NCI-H226 (cell line): ENCODE measurements at places on chromosomes 4 and X.

DNA sequence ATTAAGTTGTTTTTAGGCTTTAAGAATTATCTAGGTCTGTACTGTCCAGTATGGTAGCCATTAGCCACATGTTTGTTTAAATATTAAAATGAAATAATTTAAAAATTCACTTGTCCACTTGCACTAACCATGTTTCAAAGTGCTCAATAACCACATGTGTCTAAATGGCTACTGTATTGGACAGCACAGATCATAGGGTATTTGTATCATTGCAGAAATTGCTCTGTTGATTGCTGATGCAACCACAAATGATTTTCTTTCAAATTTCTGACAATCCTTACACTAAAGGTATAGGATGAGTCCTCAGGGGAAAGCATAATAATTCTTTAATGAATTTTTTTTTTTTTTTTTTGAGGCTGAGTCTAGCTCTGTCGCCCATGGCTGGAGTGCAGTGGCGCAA, 84.9 kb downstream of the KDM6A start:
- DNase-seq: no peak

DNA sequence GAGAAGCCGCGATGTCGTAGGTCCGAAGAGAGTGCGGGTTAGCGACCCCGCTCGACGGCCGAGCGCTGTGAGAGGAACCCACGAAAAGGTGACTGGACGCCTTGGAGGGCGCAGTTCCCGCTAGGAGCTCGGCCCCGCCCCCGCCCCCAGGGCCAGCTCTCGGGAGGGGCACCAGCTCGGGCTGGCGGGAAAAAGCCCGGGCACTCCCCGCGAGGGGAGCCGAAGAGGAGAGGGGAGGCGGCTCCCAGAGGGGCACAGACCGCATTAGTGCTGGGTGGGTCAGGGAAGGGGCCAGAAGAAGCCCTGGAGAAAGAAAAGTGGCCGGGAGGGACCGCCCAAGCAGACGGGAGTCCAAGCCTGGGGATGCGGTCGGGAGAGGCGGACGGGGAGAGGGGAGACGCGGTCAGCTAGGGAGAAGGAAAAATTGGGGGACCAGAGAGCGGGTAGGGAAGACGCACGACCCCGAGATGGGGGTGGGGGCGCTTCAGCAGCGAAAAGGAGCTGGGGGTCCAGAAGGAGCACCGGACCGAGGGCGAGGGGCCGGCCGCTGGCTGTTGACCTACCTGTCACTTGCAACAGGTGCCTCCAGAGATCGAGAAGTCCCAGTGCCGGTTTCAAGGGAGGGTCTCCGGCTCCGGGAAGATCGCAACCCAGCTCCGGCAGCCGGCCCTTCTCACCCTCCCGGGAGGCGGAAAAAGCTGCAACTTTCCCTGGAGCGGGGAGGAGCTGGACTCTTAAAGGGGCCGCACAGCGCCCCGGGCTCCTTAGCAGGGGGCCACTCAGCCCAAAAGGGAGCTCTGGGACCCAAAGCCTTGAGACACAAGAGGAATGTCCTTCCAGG, at the start of gene SYTL4:
Gene SYTL4 (minus strand): TSS at position 681 of the 841 bp plus-strand sequence. CDS start 30,084 bp downstream, outside the sequence.
- DNase-seq: no peak

DNA sequence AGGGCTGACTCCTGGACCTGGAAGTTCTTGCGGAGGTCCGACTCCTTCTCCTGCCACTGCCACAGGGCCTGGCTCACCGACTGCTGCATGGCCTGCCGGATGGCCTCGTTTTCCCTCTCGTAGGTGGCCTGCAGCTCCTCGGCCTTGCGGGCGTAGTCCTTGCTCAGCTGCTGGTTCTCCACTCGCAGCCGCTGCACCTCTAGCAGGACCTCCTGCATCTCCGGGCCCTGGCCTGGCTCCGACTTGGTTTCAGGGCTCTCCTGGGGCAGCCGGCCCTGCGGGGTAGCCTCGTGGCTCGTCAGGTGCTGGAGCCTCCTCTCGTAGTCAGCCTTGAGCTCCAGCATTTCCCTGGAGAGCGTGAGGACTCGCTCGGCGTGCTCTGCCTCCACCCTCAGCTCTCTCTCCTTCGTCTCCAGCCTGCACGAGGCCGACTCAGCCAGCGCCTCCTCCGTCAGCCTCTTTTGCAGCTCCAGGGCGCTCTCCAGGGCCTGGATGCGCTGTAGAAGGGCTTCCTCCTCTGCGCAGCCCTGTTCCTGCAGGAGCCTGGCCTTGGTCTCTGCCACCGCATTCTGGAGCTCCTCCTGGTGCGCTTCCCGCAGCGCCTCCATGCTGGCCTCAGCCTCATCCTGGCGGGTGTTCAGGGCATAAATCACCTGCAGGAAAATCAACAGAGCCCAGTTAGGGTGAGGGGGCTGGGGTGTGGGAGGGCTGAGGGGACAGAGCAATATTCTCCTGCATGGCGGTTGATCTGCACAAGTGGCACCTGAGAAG, 72.2 kb downstream of the FAM184B start:
- no peak for DNase-seq

DNA sequence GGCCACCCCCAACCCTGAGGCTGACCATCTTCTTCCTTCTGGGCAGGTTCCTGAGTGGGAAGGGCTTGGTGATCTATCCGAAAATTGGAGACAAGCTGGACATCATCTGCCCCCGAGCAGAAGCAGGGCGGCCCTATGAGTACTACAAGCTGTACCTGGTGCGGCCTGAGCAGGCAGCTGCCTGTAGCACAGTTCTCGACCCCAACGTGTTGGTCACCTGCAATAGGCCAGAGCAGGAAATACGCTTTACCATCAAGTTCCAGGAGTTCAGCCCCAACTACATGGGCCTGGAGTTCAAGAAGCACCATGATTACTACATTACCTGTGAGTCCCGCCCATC, 9.7 kb downstream of the EFNB1 start:
- no peak for DNase-seq

- DNase-seq: peak; percentile 79
Measured at GRCh38 chr4:19983072-19983471, 268.6 kb upstream of the SLIT2 start.

DNA sequence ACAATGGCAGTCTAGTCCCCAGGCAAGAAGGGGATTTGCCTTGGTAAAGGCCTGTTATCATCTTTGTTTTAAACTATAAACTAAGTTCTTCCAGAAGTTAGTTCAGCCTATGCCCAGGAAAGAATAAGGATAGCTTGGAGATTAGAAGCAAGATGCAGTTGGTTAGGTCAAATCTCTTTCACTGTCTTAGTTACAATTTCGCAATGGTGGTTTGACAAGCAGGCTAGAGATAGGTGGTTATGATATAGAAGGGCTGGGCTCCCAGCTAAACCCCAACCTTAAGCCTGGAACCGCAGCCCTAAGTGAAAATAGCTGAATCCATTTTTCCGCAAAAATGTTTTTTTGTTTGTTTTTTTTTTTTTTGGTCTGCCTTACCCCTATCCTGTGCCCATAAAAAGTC, 41.8 kb upstream of the NEIL3 start:
- DNase-seq: no peak

DNA sequence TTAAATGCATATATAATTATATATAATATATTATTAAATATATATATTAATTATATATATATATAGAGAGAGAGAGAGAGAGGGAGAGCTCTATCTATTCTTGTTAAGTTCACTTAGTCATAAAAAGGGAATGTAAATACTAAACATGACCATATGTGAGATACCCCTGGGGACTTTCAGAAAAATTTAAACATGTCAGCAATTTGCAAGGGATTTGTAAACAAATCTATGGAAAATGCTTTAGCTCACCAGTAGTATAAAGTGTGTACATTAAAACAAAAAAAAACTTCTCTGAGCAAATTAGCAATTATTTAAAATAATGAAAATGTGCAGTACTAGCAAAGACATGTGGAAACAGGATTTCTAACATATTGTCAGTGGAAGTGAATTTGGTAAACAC, 1755.5 kb downstream of the PCDH19 start:
- DNase-seq: no peak

DNA sequence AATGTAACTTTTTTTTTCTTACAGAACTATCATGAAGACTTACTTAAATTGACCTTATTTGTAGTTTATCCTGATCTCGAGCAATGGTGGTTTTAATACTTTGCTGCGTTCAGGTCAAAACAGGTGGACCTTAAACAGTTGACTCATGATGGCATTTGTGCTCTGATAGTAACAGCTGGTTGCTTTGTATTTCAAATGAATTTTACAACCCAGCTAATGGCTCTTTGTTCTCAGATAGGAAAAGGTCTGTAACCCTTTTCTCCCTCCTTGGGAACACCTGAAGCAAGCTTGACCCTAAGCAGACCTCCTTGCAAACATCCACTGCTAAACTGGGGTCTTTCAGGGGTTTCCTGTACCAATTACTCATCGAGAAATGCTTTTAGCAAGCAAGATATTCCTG, 79.2 kb downstream of the F11 start:
- no peak for DNase-seq

GRCh38 chr4:89894649-89895550, at the start of gene MMRN1:
Gene MMRN1 (plus strand): TSS chr4:89894854. CDS start chr4:89894972, 118 bp downstream.
- no peak for DNase-seq

DNA sequence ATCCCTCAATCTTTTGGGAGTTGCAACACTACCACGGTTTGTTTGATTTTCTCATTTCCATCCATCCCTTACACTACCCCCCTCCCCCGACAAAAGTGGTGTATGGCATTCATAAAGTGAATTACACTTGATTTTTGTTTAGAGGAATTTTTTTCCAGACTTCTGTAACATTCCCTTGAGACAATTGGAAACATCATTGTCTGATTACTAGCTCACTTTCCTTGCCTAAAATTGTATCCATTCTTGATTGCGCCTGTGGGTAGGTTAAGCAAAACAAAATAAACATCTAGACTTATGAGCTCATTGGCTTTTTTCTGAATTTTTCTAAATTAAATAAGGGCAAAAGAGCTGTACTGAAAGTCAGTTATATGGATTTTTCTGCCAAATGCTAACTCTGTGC, 3.5 kb downstream of the GPC3 start:
- no peak for DNase-seq

GRCh38 chrX:153973127-153974002, 811 bp downstream of the TMEM187 start:
- no peak for DNase-seq

GRCh38 chrX:126701380-126701779, 118.1 kb upstream of the PRR32 start:
- no peak for DNase-seq

- DNase-seq: no peak
Measured at GRCh38 chr4:112371361-112371760, 74.2 kb downstream of the ALPK1 start.

- DNase-seq: no peak
Measured at GRCh38 chrX:121579016-121579760, 531.8 kb downstream of the GLUD2 start.

GRCh38 chrX:10892621-10893225, 218.4 kb upstream of the HCCS start:
- DNase-seq: no peak

GRCh38 chr4:6059375-6059805, 41.2 kb upstream of the C4orf50 start:
- no peak for DNase-seq

GRCh38 chr4:73193155-73193554, 65.4 kb downstream of the ANKRD17 start:
- DNase-seq: no peak

GRCh38 chr4:111957116-111957515, 188.1 kb upstream of the FAM241A start:
- no peak for DNase-seq

- no peak for DNase-seq
Measured at GRCh38 chr4:12579172-12579571, 905.0 kb downstream of the RAB28 start.

DNA sequence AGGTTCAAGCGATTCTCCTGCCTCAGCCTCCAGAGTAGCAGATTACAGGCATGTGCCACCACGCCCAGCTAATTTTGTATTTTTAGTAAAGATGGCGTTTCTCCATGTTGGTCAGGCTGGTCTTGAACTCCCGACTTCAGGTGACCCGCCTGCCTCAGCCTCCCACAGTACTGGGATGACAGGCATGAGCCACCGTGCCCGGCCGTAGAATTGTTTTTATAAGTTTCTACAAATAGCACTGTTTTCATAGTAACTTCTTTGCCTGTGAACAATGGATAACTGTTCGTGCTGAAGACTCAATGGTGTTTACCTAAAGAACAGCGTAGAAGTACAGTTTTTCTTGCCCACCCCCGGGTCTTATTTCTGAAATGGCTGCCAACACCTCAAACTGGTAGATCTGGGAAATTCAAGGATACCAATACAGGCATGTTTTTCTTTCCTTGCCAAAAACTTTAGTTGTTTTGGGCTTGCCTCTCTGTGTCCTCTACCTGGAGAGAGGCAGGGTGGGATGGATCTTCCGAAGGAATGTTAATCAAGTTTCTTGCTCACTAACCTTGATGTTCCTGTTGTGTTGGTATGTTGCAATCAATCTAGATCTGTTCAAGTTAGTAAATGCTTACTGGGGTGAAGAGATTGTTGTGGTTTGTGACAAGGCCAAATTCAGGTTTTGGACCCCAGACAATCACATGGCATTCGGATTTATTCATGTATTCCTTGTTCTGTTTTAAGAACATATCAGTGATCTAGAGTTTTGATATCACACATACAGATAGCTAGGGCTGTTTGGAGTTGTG, 2.8 kb upstream of the RUFY3 start:
- no peak for DNase-seq

- DNase-seq: no peak
Measured at GRCh38 chr4:99670409-99671073, 12.9 kb upstream of the C4orf54 start.

DNA sequence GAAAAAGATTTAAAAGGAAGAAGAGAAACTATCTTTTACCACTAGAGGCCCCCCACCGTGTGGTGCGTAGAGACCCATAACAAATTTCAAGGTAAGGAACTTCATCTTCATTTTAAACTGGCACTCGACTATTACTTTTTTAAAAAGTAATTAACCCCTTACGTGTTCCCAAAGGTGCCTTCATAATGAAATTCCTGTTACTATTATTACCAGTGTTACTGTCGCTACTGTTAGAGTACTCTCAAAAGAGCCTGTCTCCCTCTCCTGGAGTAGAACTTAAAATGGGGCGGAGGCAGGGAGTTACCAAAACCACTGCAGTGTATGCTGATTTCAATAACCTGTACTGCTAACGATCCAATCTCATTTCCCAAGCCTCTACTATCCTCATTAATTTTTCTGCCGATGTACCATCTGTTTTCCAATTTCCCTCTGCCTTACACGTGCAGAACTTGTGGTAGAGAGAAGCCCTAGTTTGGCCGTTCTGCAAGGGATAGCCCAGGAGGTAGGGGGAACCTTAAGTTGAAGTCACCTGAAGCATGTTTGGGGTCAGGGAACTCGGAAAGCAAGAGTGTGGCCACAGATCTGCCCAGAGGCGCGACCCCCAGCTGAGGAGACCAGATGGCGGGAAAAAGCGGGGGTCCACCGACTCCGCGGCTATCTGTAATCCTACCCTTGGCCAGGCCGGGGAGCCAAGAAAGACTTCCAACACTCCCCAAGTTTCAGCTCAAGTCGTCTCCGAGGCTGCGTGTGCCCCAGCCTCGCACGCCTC, 720 bp upstream of the STK26 start:
- no peak for DNase-seq
